BE2C (cell line): ENCODE measurements at places on chromosomes 13 and 19.
A peak's percentile ranks its signal among the peaks of the same experiment; 100 is the strongest.

GRCh38 chr13:73140801-73141200 lies 82.0 kb downstream of the KLF5 start:
- DNase-seq, result no peak

DNA sequence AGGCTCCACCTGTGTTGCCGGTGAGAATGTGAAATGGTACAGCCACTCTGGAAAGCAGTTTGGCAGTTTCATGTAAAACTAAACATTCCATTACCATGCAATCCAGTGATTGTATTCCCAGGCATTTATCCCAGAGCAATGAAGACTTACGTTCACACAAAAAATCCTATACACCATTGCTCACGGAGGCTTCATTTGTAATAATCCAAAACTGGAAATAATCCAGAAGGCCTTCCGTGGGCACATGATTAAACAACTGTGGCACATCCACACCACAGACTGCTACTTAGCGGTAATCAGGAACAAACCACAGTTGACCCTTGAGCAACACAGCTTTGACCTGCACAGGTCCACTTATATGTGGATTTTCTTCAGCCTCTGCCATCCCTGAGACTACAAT lies 339.7 kb downstream of the MTUS2 start:
- DNase-seq, result no peak

DNA sequence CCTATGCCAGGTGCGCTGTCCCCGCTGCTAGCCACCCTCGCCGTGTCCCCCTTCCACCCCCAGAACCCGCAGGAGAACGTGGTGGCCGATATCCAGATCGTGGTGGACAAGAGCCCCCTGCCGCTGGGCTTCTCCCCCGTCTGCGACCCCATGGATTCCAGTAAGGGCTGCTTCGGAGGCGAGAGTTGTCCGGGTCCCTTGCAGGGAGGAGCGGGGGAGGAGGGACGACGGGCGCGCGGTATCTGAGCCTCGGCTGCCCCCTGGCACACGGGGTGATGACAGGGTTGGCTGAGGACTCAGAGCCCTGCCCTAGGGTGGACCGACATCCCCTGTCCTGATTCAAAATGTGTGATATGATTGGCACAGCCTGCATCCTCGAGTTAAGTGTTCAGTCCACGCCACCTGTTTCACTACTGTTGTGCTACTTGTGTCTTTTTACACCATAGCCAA lies 653 bp downstream of the MVB12A start:
- peak; percentile 54 for DNase-seq

DNA sequence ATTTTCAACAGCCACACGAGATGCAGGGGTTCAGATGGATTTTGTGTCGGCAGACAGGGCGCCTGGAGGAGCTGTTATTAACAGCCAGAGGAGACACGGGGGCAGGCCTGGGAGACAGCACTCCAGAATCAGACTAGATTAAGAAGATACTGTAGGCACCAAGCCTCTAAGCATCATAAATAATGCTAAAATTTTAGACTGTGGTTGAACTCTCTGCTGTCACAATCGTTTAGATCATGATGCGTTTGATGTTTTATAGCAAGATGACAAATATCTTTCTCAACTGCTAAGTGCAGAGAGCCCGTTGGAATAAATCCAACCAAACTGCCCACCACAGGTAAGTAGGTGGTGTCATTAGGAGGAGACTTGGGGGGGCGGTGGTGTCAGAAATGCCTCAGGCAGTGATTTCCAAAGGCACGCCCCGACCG lies 63.9 kb downstream of the CEBPG start:
- peak; percentile 66 for DNase-seq

DNA sequence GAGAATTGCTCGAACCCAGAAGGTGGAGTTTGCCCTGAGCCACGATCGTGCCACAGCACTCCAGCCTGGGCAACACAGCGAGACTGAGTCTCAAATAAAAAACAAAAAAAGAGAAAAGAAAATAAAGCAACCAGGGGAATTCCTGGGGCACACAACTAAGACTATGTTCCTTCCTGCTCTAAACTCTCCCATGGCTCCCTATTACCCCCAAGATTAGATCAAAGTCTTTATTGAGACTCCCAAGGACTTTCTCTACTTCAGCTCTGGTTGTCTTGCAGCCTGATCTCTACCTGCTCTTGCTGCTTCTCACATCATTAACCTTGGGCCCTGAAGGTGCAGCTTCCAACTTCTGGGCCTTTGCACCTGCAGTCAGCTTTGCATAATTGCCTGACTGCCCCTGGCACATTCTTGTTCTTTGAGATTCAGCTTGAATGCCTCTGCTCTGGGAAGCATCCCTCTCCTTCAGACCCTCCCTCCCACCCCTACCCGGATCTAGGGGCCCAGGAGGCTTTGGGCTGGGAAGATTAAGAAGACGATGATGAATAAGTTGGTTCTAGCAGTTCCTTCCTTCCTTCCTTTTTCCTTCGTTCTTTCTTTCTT lies 16.8 kb upstream of the CERS4 start:
- no peak for DNase-seq

- DNase-seq, result peak; percentile 24
Observed at GRCh38 chr13:50732712-50733111, 110.8 kb downstream of the DLEU7 start.

GRCh38 chr19:54207983-54208783 lies 7.5 kb downstream of the RPS9 start:
- no peak for DNase-seq

DNA sequence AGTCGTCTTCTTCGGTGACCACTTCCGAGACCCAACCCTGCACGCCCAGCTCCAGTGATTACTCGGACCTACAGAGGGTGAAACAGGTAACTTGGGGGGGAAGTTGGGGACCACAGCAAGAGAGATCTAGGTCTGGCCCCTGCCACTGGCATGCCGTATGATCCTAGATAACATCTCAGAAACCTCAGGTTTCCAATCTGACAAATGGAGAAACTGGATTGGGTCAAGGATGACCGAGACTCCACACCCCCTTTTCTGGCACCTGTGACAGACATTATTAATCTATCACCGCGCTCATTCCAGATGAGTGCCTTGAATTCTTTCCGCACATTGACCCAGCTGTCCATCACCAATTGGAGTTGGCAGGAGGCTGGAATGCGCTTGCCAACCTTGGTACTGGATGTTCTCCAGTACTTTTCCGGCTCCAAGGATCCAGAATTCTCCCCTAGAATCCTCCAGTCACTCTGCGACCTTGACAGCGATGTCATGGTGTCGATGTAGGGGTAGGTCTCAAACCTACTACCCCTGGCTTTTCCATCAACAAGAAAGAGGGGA lies 17.4 kb downstream of the VASP start:
- no peak for DNase-seq

DNA sequence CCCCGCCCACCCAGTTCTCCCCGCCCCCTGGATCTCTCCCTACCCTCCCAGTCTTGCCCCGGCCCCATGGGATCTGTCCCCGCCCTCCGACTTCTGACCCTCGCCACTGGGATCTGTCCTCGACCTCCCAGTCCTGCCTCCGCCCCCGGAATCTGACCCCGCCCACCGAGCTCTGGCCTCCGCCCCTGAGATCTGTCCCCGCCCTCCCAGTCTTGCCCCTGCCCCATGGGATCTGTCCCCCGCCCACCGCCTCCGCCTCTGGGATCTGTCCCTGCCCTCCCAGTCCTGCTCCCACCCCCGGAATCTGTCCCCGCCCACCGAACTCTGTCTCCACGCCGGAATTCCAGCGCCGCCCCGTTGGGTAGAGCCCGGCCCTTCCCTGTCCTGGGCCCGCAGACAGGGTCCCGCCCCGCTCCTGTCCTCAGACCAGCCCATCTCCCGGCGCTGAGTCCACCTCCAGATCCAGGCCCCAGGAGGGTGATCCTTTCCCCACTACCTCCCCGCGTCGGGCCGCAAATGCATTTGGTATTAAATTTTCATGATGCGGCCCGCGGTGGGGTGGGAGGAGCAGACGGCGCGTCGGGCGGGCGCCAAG lies 1.5 kb upstream of the SLC17A7 start:
- peak; percentile 97 for DNase-seq

GRCh38 chr13:113649212-113649611 lies 8.8 kb downstream of the ATP4B start:
- peak; percentile 4 for DNase-seq

- no peak for DNase-seq
Observed at GRCh38 chr13:34464011-34464410, 478.1 kb upstream of the NBEA start.

- no peak for DNase-seq
Observed at GRCh38 chr13:31167490-31167889, 5.8 kb upstream of the HSPH1 start.

DNA sequence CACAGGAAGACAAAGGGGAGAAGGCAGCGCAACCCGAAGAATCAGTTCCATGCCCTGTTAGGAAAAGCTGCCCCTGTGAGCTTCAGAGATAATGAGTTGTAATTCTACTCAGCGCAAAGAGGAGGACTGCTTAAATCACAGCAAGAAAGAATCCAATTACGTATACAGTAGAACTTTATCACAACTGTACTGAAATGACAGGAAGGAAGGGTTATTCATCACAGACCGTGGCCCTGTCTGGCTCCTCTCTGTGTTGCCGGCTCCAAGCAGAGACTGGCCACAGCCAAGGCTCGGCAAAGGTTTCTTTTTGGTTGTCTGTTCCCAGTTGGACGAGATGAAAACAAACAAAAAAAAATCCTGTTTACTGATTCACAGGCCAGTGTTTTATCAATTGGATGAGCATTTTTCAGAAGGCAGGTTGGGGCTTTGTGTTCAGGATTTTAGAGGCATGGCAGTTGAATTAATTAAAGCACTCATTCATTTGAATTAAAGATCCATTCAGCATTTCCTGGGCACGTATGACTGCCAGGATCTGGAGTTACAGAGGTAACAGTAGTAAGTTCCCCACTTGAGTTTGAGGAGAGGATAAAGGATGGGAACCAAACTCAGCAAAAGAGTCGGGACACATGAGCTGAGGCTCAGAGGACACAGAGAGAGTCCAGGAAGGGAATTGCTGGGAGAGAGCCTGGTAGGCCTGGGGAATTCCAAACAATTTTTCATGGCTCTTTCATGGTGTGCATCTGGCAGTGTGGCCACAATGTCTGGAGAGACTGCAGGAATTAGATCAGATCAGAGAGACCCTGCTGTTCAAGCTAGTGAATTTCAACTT lies 341.0 kb downstream of the DNAJC15 start:
- peak; percentile 62 for DNase-seq

- no peak for DNase-seq
Observed at GRCh38 chr19:46413262-46414031, at the start of gene CCDC8. Gene CCDC8 (minus strand): TSS chr19:46413564. CDS start chr19:46412810, 754 bp downstream.

DNA sequence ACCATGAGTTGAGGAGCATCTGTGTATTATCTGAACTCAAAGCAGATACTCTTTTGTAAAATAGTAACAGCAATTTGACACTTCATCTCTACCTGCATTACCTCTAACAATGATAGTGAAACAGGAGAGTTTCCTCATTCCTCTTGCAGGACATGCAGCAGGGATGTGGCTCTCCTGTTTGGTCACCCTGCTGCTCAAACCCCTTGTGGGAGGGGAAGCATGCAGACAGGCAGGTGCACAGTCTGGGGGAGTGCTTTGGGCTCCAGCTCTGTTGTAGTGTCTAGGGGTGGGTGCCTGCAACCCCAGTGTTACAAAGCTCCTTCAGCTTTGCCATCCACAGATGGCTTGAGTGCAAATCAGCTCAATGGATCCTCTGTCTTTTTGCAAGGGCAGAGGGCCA lies 827.6 kb downstream of the DACH1 start:
- DNase-seq, result no peak

DNA sequence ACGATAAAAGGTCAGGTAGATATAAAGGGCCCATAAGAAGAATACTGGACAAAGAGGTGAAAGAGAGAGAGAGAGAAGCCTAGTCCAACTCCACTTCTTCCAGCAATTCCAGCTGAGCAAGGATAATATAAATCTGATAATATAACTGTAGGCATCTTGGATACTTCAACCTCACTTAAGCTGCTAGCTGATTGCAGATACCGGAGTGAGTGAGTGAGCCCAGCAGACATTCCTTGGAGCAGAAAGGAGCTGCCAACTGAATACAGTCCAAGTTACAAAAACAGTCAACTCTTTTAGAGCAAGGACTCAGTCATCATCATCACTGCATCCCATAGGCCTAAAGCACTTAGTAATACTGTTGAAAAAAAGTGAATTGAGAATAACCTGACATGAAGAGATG lies 387.6 kb downstream of the SLITRK6 start:
- no peak for DNase-seq

GRCh38 chr19:5605362-5605761 lies 17.2 kb downstream of the SAFB2 start:
- no peak for DNase-seq

GRCh38 chr13:95246292-95247082 lies 54.8 kb downstream of the ABCC4 start:
- no peak for DNase-seq

- DNase-seq, result no peak
Observed at GRCh38 chr19:3389876-3390371, 23.5 kb downstream of the NFIC start.

GRCh38 chr13:44275381-44275780 lies 98.2 kb upstream of the SERP2 start:
- DNase-seq, result no peak

- DNase-seq, result no peak
Observed at GRCh38 chr13:37127691-37128241, 22.3 kb upstream of the CSNK1A1L start.

- DNase-seq, result no peak
Observed at GRCh38 chr13:44307844-44308243, 65.8 kb upstream of the SERP2 start.

DNA sequence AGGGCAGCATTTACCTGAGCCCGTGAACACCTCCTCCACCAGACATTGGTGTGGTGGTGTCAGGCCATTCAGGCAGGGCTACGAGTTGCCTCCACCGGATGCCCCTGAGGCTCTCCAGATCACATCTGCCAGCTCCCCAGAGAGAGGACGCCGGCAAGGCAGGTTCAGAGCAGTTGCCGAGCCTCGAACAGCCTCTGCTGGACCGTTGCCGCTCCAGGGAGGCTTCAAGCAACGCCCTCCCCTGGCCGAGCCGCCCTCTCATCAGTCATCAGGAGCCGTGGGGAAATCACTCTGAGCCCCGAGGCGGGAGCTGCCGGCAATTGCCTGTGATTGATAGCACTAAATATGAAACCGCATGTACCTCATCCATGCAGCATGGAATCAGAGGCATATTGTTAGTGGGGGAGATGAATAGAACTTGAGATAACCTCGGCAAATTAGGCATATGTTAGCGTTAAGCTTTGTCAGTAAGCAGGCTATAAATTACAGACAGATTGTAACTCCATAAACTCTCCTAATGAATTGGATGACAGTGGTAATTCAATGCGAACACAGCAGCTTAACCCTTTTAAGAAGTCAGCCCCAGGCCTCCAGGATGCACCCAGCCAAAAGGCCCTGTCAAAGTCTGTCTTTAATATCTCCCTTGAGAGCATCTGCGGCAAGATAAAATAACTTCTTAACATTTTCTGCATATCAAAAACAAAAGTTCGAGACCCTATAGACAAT lies 29.8 kb upstream of the SPACA7 start:
- peak; percentile 55 for DNase-seq

GRCh38 chr13:94384231-94384905 lies 95.1 kb downstream of the DCT start:
- DNase-seq, result no peak

DNA sequence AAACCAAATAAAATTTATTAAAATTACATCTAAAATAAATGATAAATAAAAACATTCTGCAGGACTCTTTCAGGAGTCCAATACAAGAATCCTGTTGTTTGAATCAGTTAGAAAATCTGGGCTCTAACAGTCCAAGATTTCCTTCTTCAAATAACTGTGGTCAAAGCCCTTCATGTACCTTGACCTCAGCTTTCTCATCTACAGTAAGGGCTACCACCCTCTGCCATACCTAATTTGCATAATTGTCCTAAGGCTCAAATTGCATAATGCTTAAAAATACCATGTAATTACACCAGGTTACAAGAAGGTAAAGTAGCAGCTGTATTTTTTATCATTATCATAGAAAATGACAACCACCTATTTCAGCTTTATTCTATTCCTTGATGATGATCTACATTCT lies 54.3 kb downstream of the XPO4 start:
- DNase-seq, result no peak
